ENCODE measurements at places on chromosomes 12 and 14.

DNA sequence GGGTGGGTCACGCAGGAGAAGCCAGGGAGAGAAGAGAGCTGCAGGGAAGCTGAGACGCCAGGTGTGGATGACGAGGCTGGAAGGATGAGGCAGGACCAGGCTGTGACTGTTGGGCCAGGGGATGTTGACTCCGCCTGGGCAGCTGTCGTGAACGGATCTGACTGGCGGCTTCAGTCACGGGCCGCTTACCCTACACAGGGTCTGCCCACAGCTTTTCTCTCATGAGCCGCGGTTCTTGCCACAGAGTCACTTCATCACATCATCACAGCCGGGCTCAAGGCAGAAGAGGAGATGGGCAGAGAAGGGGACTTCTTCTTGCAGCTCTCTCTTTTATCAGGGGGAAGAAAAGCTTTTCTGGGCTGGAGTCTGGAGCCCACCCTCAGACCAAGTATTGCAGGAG is 7.7 kb downstream of the CLBA1 start:
- DNase-seq, result no peak

DNA sequence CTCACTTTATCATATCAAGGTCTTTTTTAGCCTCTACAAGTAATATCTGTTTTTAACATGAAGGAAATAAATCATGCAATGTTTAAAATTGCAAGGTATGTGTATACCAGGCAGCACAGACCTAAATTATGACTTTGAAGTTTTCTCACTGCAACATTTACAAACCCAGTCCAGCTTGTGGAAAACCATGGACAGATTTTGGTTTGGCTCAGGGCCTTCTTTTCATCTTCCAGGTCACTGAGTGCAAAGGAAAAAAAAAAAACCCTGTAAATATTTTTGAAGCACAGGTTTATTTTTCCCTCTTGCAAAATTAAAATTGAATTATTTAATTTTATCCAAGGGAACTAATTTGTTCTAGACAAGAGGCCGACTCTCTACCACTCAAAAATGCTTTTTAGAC is 13.8 kb downstream of the MGP start:
- DNase-seq, result no peak

- DNase-seq, result no peak
Measured at GRCh38 chr12:14647028-14647750, 49.2 kb downstream of the GUCY2C start.

DNA sequence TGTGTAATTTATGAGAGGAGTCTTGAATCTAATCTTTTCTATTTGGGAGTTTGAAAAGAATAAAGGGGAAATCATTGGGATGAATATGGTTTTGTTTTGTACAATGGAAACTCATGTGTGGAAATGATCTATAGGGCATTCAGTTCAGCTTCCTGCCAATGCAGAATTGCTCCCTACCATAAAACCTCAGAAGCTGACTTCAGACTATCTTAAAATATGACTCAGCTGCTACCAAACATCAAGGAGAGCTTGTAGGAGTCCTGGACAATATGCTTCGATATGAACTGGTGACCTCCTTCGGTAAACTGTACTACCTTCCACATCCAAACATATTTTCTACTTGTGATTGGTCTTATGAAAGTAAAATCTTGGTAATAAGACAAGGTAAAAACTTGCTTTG is 160.6 kb downstream of the CAPZA3 start:
- no peak for DNase-seq

GRCh38 chr12:67431411-67432020 is 162.4 kb downstream of the CAND1 start:
- DNase-seq, result no peak

- peak; percentile 24 for DNase-seq
Measured at GRCh38 chr14:67413806-67414769, 2.1 kb upstream of the PLEK2 start.

GRCh38 chr12:113059071-113059595 is 2.6 kb downstream of the DTX1 start:
- no peak for DNase-seq

GRCh38 chr12:85445060-85445938 is 165.3 kb downstream of the ALX1 start:
- DNase-seq, result no peak

GRCh38 chr14:22797017-22797917 is 18.0 kb downstream of the SLC7A7 start:
- no peak for DNase-seq

- no peak for DNase-seq
Measured at GRCh38 chr12:113295886-113296556, 38.9 kb downstream of the SLC8B1 start.

DNA sequence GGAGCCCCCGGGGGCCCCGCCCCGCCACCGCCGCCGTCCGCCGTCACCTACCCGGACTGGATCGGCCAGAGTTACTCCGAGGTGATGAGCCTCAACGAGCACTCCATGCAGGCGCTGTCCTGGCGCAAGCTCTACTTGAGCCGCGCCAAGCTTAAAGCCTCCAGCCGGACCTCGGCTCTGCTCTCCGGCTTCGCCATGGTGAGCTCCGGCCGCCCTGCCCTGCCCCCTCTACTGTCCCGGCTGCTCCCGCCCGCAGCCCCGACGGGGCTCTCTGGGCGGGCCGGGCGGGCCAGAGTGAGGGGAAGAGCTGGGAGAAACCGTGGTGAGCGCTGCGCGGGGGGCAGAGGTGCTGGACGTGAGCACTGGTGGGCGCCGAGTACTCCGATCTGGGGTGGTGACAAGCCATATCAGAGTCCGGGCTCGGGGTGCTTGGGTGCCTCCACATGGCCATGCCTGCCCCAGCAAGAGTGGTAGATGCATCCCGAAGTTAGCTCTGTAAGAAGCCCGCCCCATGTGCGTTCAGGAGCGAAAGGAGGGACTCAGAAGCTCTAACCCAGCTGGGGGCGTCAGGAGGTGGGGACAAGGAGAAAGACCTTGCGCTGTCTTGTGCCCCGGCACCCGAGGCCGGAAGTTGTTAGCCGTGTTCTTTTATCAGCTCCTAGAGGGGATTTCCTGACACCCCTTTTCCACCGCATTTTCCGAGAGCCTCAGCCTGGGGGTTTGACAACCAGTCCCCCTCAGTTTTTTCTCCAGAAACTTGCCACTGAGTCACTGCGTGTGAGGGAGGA is 717 bp downstream of the ORAI1 start:
- DNase-seq, result peak; percentile 88

DNA sequence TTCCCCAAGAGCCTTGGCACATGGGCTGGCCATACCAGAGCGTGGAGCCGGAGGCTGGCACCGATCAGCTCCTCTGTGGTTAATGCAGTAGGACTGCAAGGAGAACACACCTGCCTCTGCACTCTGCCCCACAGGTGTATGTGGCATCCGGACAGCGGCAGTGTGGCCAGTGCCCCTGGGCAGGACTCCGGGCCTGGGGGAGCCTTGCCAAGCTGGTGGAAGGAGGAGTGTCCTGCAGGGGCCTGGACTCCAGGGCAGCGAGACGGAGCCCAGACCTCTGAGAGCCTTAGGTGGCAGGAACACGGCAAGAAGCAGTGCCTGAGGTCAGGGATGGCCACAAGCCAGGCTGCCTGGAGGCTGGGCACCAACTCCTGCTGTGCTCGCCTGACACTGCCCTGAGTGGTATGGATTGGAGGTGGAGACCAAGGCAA is 5.3 kb upstream of the BEGAIN start:
- no peak for DNase-seq

GRCh38 chr12:29510591-29511185 is 13.2 kb upstream of the OVCH1 start:
- no peak for DNase-seq

DNA sequence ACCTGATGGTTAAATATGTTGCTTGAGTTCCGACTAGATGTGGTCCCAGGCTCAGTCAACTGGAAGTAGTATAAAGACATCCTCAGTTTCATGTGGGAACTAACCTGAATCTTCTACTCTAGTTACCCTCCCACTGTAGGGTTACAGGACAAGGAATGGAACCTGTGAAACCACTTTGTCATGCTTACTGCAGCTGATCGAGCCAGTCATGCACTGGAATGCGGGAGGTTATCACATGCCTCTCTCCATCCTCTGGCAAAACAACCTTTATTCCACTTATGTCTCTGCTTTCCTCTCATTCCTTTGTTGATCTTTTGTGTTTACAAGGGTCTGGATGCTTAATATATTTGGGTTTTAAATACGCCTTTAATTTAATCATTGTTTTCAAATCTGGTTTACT is 111.9 kb upstream of the DDHD1 start:
- DNase-seq, result no peak

- DNase-seq, result no peak
Measured at GRCh38 chr14:72560331-72560730, 333.6 kb downstream of the DPF3 start.

GRCh38 chr12:78732481-78732880 is 132.1 kb upstream of the SYT1 start:
- DNase-seq, result no peak

DNA sequence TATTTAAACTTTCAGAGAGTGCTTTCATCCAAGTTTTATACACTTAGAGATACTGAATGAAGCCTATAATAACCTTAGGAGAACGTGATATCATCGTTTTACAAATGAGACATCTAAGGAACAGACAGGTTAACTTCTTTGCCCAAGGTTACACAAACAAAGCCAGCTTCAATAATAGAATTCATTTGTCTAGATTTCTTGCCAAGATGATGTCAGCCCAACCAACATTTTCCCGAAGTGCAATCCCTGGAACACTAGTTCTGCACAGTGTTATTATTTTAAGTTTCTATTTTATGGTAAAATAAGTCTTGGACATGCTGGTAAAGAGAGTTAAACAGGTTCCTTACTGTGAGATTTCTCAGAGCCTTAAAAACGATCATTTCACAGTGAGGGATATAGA is 174.6 kb downstream of the SLC25A21 start:
- DNase-seq, result no peak

- DNase-seq, result no peak
Measured at GRCh38 chr12:2689879-2690278, 104.9 kb upstream of the FKBP4 start.

DNA sequence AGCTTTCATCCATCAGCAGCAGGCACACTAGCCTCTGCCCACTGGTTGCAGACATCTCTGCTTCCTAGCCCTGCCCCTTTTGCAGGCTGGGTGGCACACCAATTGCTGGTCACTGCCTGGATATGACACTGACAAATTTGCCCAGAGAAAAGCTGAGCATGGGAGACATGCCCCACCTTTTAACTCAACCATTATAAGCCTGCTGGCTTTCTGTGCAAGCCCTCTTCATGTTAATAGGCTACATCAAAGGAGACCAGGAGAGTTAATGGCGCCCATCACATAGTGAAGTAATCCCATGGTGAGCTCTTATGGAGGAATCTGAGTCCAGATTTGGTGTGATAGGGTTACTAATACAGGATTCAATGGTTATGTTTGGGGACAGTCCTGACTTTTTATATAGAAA is 139.2 kb downstream of the KICS2 start:
- DNase-seq, result no peak

- DNase-seq, result no peak
Measured at GRCh38 chr12:79058342-79058741, 193.8 kb downstream of the SYT1 start.

GRCh38 chr14:52279408-52279807 is 11.9 kb downstream of the PTGDR start:
- no peak for DNase-seq

DNA sequence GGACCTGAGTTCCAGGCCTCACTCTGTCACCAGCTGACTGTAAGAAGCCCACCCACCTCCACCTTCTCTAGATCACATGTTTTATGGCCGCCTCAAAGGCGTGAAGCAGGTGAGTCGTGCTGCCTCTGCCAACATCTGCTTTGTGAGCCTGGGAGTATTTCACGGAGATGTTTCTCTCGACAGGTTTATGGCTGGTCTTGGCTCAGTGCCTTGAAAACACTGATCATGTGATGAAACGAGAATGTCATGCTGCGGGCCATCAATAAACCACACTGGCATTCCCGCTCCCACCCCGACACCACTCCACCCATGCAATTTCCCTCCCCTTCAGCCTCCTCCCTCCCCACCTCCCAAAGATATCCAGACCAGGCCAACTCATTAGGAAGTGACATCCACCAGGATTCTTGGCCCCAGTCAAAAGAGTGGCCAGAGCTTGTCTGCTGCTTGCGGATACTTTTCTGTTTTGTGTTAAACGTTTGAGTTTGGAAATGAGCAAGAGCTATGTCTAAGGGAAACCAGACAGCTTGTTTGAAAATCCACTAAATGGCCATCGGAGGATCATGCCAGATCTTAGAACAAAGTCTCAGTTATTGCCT is 53.8 kb upstream of the NTF3 start:
- DNase-seq, result no peak

DNA sequence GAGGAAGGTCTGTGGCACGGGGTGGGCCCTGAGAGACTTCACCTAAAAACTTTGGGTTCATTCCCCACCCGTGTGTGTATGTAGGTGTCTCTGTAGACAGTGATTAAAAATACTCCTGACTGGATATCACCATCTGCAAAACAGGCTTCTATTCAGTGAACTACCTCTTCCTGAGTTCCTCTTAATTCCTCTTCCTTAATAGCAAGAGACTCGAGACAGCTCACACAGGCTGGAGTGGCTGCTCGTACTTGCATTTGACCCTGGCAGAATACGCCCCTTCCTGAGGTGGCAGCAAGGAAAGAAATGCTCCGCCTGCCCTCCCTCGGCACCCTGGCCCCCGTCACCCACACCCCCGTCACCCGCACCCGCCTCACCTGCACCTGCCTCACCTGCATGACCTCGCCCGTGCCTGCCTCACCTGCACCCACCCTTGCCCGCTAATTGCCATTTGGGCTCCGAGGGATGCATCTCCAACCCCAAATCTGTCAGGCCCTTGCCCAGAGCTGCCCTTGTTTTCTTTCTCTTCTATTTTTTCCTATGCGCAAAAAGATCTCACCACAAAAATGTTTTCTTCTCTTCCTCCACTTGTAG is 90.0 kb downstream of the FBXL14 start:
- DNase-seq, result no peak

- no peak for DNase-seq
Measured at GRCh38 chr12:111420494-111420893, 14.8 kb downstream of the SH2B3 start.

GRCh38 chr12:15356951-15357364 is 34.6 kb downstream of the PTPRO start:
- no peak for DNase-seq

GRCh38 chr12:27020761-27021160 is 1.6 kb upstream of the MED21 start:
- no peak for DNase-seq

GRCh38 chr12:56255671-56256070 is 2.5 kb downstream of the ANKRD52 start:
- DNase-seq, result no peak

GRCh38 chr14:75230140-75230792 is 48.4 kb upstream of the FOS start:
- peak; percentile 23 for DNase-seq

- no peak for DNase-seq
Measured at GRCh38 chr12:47105914-47106674, 26.3 kb upstream of the AMIGO2 start.

DNA sequence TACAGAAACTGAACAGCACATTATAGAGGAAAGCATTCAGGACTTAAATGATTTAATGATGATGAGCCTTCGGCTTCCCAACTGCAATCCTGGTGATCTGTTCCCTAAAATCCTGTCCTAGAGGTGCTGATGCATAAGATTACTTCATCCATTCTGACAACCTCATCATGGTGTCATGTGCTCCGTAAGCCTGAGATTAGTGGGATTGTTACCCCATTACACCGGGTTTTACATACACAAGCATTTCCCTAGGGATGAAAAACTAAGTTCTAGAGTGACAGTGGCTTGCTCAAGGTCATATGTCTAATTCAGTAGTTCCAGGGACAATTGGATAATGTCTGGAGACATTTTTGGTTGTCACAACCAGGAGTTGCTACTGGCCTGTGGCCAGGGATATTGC is 2.5 kb upstream of the RNASE13 start:
- DNase-seq, result no peak
